ENCODE measurements at places on chromosomes 11 and 22.

- DNase-seq, result no peak
These were observed 123.2 kb upstream of the BID start for GRCh38 chr22:17897426-17897825.

GRCh38 chr11:77127235-77127911 lies 673 bp upstream of the MYO7A start:
- DNase-seq, result peak; percentile 55

- DNase-seq, result no peak
These were observed 17.0 kb upstream of the NUCB2 start for GRCh38 chr11:17259519-17259918.

- DNase-seq, result no peak
These were observed 37.8 kb upstream of the TH start for GRCh38 chr11:2209370-2209801.

DNA sequence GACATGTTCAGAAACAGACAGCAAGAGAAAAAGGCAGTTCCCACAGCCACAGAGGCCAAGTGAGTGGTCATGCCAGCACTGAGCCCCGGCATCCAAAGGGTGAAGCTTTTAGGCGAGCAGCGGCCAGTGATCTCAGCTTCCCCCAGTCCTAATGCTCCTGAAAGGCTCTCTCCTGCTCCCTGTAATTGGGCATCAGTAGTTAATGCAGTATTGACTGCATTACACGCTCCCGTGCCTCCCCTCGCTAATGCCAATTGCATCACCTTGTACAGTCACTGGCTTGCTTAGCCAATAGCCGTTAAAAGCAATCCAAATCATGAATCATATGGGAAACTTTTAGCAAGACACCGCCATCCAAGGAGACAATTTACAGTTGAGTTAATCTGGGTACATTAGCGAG lies 4.9 kb downstream of the LMO1 start:
- DNase-seq, result no peak

DNA sequence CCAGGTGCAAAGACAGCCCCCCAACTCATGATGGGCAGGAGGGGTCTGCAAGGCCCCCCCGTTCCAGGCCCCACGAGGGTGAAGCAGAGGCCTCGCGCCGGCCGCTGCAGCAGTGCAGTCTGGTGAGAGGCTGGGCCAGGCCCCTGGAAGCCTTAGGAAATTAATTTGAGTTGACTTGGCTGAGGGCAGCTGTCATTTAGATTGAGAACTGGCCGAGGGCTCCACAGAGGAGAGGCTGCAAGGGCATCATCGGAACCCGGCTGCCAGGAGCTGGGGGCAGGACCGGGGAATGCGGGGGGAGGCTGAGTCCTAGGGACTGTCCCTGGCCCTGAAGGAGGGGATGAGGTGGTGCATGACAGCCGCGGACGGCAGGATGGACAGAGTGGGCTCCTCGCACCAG lies 39.9 kb downstream of the MN1 start:
- DNase-seq, result no peak

- no peak for DNase-seq
These were observed 64.2 kb downstream of the APOL5 start for GRCh38 chr22:35781898-35782297.

GRCh38 chr22:45994491-45995404 lies 17.8 kb upstream of the WNT7B start:
- peak; percentile 76 for DNase-seq

DNA sequence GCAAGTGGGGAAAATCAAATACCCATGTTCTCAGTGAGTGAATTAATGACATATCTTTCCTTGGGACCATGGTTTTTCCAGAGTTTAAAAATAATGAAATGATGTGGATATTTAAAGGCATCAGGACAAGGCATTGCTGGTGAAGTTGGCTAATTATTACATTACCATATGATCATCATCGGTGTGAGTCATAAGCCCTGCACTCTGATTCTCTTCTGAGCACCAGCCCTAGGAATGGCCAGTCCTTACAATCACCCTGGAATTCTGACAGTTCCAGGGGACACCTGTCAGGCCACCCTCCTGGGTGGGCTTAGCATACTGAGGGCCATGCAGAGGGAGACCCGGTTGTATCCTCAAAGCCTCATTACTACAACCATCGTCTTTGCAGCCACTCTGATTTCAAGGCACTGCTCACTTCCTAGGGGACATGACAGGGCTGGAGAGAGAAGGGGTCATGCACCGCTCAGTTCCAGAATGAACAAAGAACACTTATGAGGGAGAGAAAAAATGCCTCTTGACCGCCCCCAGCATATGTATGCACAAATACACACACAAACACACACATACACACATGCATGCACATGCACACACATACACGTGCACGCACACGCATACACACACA lies 365.0 kb downstream of the MIAT start:
- DNase-seq, result no peak

- DNase-seq, result no peak
These were observed 246.2 kb downstream of the ST3GAL4 start for GRCh38 chr11:126601550-126602215.

GRCh38 chr22:38285018-38285417 lies 12.2 kb upstream of the TMEM184B start:
- DNase-seq, result no peak

GRCh38 chr22:19582033-19582693 lies 58.0 kb upstream of the CLDN5 start:
- no peak for DNase-seq

- DNase-seq, result no peak
These were observed 92.6 kb downstream of the CTTN start for GRCh38 chr11:70490723-70491558.

DNA sequence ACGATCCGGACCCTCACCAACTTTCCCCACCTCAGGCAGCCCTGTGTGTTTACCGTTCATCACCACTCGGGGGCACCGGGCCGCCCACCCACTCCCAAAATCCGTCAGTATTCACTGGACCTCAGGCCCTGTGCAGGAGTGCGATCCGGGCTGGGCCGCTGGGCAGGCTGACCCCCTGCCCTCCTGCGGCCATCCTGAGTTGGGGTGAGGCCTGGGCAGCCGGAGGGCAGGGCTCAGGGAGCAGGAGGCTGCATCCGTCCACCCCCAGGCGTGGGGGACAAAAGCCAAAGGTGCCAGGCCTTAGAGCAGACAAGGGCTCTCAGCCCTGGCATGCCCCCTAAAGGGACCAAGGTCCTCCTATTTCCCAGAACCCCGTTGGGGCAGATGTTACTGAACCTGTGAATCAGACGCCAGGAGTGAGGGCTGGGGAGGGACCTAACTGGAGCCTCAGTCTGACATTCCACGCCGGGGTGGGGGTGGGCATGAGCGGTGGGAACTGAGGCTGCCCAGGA lies 16.8 kb upstream of the TMEM191C start:
- no peak for DNase-seq

DNA sequence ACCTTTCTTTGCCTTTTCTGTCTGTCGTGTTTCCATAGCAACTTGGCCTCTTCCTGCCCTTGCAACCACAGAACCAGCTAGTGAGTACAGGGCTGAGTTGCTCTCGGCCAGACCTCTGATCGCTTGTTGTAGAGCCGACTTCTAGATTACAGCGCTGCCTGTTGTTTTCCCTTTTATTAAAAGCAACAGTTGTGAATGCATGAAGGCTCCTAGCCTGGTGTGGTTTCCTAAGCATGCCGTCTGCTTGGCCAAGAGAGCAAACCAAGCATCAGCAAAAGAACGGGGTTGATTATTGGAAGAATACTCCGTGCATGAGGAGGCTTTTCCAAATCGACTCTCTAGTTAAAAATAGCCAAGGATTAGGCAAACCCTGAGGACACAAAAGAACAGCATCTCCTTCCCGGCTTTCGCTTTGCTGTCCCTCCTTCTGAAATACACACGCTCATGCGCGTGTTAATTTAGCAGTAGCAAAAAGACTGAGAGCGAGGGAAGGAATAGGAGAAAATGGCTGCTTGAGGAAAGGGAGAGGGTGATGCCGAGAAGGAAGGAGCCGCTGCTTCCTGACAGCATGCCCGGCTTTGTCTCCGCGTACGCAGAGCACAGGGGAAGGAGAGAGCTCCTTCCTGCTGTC lies 71.5 kb upstream of the TTC12 start:
- DNase-seq, result no peak

- peak; percentile 9 for DNase-seq
These were observed 102.5 kb downstream of the TIMP3 start for GRCh38 chr22:32904044-32904443.

DNA sequence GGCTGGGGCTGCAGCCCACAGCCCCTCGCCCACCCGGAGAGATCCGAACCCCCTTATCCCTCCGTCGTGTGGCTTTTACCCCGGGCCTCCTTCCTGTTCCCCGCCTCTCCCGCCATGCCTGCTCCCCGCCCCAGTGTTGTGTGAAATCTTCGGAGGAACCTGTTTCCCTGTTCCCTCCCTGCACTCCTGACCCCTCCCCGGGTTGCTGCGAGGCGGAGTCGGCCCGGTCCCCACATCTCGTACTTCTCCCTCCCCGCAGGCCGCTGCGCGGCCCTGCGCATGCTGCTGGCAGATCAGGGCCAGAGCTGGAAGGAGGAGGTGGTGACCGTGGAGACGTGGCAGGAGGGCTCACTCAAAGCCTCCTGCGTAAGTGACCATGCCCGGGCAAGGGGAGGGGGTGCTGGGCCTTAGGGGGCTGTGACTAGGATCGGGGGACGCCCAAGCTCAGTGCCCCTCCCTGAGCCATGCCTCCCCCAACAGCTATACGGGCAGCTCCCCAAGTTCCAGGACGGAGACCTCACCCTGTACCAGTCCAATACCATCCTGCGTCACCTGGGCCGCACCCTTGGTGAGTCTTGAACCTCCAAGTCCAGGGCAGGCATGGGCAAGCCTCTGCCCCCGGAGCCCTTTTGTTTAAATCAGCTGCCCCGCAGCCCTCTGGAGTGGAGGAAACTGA lies 731 bp downstream of the GSTP1 start:
- DNase-seq, result peak; percentile 23

- DNase-seq, result no peak
These were observed 29.5 kb downstream of the DNHD1 start for GRCh38 chr11:6526411-6527135.

DNA sequence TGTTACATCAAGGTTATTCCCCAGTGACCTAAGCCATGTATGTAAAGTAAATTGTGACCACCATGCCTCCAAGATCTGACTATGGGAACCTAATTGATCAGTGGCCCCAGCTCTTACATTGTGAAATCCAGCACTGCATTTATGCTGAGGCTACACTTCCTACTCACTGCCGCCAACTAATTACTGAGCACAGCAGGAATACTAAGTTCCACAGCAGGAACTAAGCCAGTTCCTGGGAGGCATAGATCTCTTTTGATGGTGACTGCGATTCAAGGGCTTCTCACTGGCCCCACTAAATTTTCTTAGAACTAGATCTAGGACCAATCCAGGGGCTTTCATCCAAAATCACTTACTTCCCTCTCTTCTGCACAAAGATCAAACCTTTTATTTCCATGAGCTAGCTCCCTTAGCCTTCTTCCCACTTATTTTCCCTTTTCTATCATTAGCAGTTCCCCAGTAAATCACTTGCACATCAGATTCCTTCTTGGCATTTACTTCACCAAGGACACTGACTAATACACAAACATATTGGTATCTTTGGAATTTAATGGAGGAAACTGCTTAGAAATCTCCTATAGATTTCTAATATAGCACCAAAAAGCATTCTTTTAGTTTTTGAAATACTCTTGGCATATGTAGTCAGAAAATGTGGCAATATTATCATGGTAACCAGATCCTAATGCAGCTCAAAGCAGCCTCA lies 46.0 kb downstream of the CNTN5 start:
- DNase-seq, result no peak

GRCh38 chr11:106381895-106382294 lies 304.4 kb downstream of the AASDHPPT start:
- no peak for DNase-seq

GRCh38 chr11:115255006-115255762 lies 249.0 kb downstream of the CADM1 start:
- DNase-seq, result no peak

- DNase-seq, result no peak
These were observed 1.2 kb downstream of the EIF4ENIF1 start for GRCh38 chr22:31488346-31488883.

DNA sequence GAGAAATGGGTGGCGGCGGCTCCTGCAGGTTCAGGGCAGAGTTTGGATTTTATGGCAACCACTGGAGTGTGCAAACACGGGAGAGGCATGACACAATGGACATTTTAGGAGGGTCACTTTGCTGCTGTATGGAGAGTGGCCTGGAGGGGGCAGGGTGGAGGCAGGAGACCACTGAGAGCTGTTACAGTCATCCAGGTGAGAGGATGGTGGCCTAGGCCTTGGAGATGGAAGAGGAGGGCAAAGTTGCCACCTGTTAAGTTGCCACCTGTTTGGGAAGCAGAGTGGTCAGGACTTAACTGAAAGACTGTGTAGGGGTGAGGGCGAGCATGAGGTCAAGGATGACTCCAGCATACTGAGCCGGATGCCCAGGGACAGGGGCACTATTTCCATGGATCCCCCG lies 2.3 kb upstream of the RAD9A start:
- DNase-seq, result peak; percentile 68
